ENCODE measurements at places on chromosomes 16 and 17.
A peak's percentile ranks its signal among the peaks of the same experiment; 100 is the strongest.

GRCh38 chr17:7956228-7956965 lies 24.4 kb downstream of the CNTROB start:
- DNase-seq: no peak

DNA sequence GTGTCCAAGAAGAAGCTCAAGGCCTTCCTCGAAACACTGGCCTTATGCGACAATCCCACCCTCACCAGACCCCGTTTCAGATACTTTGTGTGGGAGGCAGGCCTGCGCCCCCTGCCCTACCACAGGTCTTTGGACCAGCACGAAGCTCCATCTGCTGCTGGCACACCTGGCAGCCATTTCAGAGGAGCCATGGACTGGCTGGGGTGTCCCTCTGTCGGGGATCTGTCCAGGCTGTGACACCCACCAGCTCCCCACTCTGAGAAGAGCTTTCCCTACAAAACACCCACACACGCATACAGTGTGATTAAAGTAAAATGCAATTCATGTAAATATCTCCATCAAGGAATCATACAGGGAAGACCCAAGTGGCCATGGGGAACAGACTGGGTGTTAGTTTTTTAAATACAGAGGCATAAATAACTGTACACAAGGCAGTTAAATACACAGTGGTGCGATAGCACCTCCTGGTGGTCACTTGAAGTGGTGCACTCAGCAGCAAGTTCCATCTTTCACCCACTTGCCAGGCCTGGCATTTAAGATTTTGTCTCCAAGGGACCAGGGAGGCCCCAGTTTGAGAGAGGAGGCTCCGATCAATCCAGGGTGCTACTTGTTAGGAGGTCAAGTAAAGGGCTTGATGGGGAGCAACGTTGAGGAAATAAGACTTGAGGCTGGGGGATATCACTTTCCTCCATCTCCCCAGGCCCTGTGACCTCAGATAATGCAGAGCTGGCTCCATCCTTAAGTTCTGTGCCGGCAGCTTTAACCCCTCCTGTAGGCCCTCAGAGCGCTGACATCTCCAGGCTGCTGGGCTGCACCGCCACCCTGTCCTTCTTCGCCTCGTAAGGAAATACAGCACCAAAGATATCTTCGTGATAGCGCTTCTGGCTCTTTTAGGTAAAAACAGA lies 43.6 kb downstream of the NOS2 start:
- DNase-seq: no peak

DNA sequence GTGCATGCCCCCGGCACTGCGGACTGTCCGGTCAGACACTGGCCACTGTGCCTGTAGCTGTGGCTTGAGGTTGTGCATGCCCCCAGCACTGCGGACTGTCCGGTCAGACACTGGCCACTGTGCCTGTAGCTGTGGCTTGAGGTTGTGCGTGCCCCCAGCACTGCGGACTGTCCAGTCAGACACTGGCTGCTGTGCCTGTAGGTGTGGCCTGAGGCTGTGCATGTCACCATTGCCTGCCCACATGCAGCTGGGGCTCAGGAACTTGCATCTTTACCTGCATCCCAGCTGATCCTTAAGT lies 5.2 kb downstream of the MTHFSD start:
- DNase-seq: no peak

DNA sequence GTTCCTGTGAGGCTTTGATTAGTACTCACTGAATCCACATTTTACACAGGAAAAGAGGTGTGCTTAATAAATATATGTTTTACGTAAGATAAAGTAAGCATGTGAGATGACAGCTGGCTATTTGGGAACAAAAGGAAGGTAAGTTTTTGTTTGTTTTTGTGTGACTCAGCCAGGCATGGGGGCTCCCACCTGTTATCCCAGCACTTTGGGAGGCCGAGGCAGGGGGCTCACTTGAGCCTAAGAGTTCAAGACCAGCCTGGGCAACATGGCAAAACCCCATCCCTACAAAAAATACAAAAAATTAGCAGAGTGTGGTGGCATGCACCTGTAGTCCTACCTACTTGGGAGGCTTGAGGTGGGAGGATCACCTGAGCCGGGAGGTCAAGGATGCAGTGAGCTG lies 17.9 kb downstream of the GPR142 start:
- no peak for DNase-seq

DNA sequence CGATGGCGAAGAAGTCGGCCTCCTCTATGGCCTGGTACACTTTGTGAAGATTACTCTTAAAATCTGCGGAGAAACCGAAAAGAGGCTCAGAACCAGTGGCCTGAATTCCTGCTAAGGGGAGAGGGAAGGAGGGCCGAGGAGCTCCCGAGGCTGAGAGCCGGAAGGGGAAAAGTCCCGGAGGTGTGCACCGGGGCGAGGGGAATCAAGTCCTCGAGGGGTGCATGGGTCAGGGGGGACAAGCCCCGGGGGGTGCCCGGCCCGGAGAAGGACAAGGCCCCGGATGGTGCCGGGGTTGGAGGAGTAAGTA lies 495 bp downstream of the PARN start:
- no peak for DNase-seq

DNA sequence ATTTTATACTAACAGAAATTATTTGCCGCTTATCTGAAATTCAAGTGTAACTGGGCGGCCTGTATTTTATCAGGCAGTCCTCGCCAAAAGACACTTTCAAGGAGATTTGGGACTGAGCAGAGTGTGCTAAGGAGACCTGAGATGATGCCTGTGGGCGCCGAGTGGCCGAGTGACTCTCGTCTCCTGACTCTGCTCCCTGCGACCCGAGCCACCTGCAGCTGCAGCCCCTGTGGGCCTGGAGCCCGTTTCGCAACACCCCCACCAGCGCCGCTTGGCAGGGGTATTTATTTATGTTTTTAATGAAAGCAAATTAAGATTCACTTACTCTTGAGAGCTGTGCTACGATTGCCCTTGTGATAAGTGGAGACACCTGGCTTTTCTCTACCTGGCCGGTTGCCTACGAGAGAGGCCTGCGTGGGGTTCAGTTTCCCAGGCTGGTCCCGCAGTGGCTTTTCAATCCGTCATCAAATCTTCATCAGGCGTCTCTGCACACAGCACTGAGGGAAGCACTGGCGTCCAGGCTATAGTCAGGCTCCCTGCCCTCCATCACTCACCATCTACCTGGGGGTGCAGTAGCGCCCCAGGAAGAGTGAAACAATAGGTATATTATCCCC lies 124.0 kb downstream of the SEC14L1 start:
- no peak for DNase-seq

DNA sequence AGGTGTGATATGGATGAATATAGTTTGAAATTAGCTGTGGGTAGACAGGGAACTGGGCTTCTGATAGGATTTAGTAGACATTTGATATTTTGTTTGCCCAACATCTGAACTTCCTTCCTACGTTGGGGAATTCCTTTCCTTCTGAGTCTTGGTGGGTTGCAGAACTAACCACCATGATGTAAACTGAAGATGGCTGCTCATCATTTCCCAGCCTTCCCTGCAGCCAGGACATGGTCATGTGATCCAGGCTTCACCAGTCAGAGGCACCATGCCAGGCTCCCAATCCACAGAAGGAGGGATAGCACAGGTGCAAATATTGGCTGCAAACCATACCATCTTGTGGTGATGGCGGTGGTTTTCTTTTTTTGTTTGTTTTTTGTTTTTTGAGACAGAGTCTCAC lies 57.4 kb downstream of the EMP2 start:
- DNase-seq: no peak

DNA sequence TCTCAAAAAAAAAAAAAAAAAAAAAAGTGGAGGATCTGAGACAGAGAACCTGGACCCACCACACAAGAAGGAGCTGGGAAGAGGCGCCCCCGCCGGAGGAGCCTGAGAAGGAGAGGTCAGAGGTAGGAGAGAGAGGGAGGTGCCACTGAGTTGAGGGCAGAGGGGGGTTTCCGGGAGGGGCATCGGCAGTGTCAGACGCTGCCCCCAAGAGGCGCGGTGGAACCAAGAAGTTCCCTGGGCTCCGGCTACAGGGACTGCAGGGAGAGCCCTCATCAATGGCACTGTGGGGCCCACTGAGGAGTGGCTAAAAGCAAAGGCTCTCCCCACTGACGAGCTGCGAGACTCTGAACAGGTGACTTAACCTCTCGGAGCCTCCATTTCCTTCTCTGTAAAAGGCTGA lies 4.2 kb downstream of the CCDC42 start:
- no peak for DNase-seq

DNA sequence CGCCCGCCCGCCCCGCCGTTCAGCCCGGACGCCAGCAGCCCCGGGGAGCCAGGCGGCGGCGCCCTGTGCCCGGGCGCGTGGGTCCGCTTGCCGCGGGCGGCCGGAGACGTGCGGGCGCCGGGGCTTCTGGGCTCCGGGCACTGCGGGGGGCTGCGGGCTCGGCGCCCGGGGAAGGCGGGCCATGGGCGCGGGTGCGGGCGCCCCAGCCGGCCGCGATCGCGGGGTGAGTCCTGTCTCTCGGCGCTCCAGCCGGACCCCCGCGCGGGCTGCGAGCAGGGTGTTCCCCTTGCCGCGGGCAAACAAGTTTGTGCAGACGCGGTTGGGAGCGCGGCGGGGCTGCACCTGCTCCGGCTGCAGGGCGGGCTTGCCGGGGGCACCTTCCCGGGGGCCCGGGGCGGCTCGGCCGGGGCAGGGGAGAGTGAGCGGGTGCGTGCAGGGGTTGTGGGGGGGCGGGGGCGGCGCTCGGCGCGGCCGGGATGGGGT lies 292 bp downstream of the WSCD1 start:
- no peak for DNase-seq

DNA sequence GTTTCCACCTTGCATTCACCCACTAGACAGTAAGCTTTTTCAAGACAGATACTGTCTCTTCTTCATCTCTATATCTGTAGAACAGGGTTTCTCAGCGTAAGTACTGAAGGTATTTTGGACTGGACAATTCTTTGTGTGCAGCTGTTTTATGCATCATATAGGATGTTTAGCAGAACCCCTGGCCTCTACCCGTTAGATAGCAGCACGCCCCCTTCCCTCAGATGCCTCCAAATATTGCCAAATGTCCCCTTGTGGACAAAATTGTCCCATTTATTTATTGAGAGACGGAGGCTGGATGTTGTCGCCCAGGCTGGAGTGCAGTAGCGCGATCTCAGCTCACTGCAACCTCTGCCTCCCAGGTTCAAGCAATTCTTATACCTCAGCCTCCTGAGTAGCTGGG lies 263.3 kb upstream of the TBX2 start:
- DNase-seq: no peak

- no peak for DNase-seq
Measured at GRCh38 chr17:81807839-81808238, 3.9 kb downstream of the GCGR start.

GRCh38 chr16:68676113-68676860 lies 31.2 kb downstream of the CDH3 start:
- no peak for DNase-seq

DNA sequence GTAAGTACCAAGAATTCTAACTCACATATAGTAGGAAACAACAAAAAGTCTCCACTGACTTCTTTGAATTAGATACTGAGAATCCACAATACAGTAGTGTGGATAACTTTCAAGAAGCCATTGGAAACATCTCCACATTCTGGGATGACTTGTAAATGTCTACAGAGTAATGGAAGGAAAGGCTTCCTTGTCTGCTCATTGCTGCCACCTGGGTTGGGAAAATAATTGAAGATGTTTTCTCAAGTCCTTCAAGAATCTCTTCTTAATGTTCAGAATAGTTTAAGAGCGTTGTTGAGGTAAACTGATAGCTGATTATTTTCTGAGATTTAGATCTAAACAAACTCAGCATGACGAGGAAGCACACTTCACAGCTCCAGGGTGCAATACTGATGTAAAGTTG lies 14.0 kb downstream of the CPSF4L start:
- no peak for DNase-seq

- DNase-seq: no peak
Measured at GRCh38 chr17:82029391-82029790, 2.1 kb upstream of the RAC3 start.

- no peak for DNase-seq
Measured at GRCh38 chr17:52841971-52842370, 683.5 kb upstream of the CA10 start.

DNA sequence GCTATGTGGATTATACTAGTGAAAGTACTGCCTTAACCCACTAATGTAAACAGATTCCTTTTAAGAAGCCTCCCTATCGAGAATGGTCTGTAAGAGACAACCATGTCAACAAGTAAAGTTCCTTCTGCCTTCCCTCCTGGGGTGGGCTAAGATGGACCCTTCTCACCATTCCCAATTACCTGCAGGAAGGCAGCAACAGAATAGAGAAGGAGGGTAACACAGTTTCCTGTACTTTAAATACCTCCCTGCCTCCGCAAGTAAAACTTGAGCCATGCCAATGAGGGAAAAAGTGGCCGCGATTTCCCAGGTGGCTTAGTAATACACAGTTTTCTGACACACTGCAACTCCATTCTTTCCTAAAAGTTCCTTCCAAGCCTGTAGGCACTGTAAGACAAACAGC lies 45.2 kb downstream of the TOX3 start:
- DNase-seq: no peak

DNA sequence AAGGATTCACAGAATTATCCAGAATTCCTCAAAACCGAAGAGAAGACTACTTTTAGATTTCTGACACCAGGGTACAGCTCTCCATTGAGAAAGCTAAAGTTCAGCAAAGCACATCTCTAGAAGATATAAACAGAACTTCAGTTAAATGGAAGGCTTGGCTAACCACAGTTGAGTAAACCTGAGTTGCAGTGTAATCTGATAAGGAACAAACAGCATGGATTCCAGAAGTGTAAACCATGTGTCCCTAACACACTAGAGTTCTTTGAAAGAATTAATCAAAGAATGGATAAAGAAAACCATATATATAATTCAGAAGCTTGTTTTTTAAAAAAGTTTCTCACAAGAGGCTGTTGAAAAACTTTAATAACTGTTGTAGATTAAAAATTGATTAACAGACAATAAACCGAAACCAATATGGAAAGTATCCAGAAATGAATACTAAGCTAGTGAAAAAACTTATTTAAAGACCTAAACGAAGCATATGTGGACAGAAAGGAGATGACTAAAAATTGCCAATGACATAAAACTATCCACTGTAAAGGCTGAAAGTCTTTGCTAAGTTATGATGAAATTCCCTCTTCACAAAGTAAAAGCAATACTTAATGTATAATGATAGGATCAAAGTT lies 4.3 kb downstream of the RNF43 start:
- no peak for DNase-seq

DNA sequence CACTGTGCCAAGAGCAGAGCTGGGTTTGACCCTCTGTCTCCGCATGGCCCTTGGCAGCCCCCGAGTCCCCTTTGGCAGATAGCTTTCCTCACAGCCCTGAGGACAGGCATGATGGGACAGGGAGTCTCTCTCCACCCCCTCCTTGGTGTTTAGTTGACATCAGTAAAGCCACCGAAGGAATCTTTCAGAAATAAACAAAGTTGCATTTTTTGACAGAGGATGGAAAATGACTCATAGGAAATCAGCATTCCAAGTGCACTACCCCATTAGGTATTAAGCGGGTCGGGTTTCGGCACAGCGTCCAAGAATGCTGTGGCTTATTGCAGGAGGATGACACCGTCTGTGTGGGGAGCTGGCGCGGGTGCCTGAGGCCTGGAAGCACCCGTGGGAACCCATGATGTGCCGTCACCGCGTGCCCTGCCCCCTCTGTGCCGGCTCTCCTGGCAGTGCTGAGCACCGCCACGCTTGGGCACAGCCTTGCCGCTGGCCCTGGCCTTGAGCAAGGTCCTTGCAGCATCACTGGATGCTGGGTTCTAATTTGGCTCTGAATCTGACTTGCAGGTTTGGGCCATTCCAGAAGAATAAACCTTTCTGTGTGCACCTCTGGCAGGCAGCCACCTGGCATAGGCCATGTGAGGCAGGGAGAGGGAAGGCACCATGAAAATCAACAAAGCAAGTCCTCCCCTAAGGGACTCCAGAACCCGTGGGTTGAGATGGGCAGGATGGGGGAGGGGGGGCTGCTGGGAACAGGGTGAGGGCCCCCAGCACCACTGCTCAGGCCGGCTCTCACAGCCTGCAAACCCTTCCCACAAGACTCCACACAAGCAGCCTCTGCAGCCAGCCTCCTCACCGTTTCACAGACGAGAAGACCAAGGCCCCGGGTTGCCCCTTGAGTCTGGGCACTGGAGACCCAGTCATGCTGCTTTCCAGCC lies 50.5 kb upstream of the ZNF469 start:
- DNase-seq: peak; percentile 90

All from epithelial cell of prostate (primary cell).